WERI-Rb-1 (cell line): ENCODE measurements at places on chromosomes 13 and 19.

GRCh38 chr19:14414926-14415690 lies 4.0 kb downstream of the DDX39A start:
- no peak for DNase-seq

- DNase-seq: no peak
These were observed 60.9 kb upstream of the ATP12A start for GRCh38 chr13:24619282-24619681.

DNA sequence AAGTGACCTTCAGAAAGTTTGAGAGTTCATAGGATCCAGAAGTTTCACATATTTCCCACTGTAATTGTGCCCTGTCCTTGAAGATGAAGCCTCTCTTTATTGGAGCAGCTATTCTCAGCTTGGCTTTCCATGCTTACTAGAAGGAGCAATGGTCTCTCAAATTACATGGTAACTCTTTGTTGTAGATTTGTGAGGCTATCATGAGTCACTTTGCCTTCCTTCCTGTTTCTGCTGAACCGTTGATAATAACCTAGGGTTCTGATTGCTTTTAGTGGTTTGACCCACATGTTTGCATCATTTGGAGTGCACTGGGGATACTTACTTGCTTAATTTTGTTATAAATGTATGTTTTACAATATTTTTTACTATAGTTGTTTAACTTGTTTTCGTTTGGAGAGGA lies 772.9 kb upstream of the SLITRK6 start:
- DNase-seq: no peak

GRCh38 chr13:21152251-21152899 lies 24.0 kb downstream of the SKA3 start:
- DNase-seq: no peak

GRCh38 chr13:84980571-84980970 lies 818.6 kb downstream of the SLITRK6 start:
- no peak for DNase-seq

DNA sequence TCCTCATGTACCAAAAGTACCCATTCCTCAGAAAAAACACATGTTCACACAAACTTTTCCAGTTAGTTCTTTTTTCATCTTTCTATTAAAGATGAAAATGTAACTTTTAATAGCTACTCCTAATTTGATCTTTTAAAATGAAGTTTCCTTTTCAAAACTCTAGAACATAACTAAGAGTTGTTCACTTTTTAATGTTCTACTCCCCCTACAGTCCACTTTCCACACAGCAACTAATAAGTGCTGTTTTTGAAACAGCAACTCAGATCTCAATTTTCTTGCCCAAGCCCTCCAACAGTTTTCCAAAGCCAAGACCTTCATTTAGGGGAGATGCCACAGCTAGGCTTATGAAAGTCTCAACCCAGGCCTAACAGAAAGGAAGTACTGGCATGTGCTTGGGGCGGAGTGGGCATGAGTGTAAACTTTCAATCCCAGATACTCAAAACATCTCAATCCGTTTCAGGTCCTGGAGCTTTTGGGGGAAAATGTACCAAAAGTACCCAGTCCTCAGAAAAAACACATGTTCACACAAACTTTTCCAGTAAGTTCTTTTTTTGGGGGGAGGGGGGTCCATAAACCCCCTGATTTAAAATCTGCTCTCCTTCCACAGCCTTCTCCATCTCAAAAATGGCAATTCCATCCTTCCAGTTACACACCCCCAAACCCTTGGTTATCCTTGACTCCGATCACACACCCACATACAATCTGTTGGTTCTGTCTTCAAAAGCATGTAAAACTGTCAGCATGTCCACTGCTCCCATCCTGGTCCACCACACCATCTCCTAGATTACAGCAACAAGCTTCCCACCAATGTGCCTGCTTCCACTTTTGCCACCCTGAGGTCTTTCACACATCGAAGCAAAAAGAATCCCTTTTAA lies 2.0 kb downstream of the FBL start:
- DNase-seq: no peak

DNA sequence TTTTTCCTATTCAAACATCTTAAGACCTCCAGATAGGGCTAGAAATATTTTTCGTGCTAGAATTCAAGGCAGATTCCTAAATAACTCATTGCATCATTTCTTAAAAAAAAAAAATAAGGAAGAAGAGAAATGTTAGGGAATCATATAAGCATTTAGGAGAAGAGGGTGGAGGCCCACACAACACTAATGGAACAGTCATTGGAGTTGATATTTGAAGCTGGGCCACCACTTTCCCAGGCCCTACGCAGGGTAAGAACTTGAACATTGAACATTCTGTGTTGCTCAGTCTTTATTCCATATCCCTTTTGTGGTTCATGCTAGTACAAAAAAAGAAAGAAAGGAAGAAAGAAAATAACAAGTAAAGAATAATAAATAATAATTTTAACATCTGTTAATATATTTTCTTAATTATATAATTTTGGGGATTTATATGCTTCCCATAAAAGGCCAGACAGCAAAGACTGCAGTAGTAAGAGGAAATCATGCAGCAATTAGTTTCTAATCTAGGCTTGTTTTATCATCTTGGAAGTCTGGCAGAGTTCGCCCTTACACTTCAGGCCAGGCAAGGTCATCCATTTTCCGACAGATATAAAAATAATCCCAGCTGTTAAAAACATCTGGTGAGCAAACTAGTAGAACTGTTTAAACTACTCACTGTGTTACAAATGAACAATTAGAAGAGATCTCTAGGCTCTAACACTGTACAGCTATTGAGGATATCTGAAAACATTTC lies 127.7 kb downstream of the FRY start:
- no peak for DNase-seq

- no peak for DNase-seq
These were observed 6.4 kb downstream of the EGLN2 start for GRCh38 chr19:40805258-40805868.

DNA sequence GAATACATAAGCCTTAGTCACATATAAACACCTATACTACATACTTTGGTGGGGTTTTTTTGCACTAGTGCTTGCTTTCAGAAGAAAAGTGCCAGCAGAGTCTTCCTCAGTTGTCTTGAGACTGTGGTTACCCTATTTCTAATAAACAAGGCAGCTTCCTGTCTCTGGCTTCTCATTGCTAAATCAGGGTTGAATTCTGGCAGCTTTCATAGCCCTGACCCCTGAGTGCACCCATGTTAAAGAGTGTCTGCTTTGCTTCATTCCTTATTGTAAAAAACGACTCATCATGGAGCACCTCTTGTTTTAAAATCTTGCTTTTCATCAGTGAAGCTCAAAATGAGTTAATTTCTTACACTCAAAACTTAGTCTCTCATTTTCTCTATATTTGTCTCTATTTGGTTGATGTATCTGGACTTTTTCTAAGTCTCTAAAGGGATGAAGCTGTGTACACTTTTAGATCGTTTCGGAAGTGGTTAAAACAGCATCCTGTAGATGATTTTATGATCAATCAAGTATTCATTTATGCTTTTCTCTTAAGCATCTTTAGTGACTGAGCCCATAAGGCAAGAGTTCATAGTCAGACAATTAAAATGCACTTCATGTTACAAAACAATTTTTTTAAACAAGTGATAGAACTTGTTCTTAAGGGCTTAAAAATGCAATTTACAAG lies 72.1 kb downstream of the KLF12 start:
- DNase-seq: no peak

GRCh38 chr13:77325371-77325980 lies 1.4 kb downstream of the MYCBP2 start:
- no peak for DNase-seq

GRCh38 chr13:92265408-92265807 lies 867.0 kb downstream of the GPC5 start:
- DNase-seq: no peak

- no peak for DNase-seq
These were observed 11.3 kb upstream of the TNFRSF19 start for GRCh38 chr13:23558675-23559536.

DNA sequence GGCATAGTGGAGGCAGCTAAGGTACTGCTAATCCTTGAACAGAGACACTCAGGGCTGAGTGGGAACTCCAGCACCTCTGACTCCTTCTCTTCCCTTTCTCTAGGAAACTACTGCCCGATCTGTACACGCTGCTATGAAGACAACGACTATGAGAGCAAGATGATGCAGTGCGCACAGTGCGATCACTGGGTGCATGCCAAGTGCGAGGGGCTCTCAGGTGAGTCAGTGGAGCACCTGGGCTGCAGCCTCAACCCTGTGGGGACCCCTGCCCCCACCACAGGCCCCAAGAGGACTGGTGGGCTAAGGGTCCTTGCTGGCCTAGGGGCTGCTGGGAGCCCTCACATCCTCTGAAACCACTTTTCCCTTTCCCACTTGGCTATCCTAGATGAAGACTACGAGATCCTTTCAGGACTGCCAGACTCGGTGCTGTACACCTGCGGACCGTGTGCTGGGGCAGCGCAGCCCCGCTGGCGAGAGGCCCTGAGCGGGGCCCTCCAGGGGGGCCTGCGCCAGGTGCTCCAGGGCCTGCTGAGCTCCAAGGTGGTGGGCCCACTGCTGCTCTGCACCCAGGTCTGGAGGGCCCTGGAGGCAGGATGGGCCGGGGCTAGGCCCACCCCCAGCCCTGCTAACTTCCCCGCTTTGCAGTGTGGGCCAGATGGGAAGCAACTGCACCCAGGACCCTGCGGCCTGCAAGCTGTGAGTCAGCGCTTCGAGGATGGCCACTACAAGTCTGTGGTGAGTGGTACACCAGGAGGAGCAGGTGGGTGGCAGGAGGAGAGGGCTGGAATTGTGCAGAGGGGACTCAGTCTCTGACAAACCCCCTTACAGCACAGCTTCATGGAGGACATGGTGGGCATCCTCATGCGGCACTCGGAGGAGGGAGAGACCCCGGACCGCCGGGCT lies 9.5 kb downstream of the KMT2B start:
- DNase-seq: no peak

- DNase-seq: no peak
These were observed 2.5 kb downstream of the ZNF430 start for GRCh38 chr19:21022996-21023395.

DNA sequence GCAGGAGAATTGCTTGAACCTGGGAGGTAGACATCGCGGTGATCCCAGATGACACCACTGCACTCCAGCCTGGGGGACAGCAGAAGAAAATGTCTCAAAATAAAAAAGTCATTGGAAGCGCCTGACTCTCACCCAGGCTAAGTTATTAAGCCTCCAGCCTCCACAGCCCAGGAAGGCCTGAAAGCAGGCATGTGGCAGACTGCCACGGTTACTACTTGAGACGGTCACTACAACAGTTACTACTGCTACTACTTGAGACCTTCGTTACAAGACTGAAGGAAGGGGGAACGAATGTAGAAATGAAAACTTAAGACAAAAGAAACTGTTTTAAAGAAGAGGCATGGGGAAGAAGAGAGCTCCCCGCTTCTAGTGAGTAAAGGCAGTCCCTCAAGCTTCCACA lies 9.6 kb downstream of the PRR22 start:
- DNase-seq: no peak

- DNase-seq: no peak
These were observed 5.9 kb upstream of the SLC7A10 start for GRCh38 chr19:33231511-33231910.

- DNase-seq: no peak
These were observed 312 bp downstream of the CAPS start for GRCh38 chr19:5914358-5914774.

GRCh38 chr13:101654883-101655282 lies 202.4 kb downstream of the ITGBL1 start:
- no peak for DNase-seq

DNA sequence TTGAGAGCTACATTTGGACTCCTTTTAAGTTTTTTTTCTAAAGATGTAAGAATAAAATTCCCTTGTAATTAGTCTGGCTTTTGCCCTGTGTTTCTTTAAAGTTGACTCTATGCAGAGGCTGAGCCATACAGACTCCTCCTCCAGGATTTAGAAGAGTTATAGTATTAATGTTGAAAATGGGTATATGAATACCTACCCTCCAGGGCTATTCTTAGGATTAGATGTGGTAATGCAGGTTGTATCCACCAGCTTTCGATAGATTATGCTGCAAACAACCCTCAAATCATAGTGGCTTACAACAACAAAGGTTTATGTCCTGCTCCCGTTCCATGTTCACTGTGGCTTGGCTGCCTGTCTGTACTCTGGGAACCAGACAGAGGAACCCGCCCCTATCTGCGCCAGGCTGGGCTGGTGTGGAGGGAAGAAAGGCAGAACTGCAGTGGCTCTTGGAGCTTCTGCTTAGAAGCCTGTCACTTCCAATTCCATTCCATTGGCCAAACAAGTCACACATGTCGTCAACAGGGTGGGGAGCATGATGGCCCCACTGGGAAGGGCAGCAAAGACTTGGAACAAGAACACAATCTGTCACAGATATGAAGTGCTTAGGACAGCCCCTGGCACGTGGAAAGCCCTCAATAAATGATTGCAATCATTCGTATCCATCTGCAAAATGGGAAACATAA lies 290.8 kb downstream of the FOXO1 start:
- DNase-seq: no peak

DNA sequence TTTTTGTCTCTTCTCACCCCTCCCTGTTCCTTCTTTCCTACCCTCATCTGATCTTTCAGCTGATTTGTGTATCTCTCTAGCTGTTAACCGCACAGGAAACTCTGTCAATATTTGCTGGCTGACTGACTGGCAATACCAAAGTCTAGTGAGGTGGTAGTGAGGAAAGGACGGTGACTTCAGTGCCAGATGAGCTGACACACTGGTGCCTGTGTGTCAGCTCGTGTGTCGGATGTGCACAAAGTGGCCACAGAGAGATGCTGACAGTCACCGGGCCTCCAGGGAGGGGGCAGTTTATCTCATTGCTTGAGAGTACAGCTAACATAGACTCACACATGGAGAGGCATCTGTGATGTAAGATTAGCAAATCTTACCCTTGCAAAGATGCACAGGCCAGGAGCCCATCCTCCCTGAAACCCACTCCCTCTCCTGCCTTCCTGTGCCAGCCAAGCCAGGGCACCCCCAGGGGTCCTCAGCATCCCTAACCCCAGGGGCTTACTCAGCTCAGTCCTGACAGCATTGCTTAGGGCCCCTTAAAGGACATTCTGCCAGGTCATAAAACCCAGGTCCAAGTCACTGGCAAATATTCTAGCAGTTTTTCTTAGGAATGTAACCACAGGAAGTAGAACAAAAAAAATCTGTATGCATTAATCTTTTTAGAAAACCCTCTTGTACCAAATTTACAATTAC lies 80.2 kb downstream of the SHISA2 start:
- DNase-seq: no peak

- DNase-seq: no peak
These were observed 14.4 kb downstream of the HAUS8 start for GRCh38 chr19:17060802-17061201.

DNA sequence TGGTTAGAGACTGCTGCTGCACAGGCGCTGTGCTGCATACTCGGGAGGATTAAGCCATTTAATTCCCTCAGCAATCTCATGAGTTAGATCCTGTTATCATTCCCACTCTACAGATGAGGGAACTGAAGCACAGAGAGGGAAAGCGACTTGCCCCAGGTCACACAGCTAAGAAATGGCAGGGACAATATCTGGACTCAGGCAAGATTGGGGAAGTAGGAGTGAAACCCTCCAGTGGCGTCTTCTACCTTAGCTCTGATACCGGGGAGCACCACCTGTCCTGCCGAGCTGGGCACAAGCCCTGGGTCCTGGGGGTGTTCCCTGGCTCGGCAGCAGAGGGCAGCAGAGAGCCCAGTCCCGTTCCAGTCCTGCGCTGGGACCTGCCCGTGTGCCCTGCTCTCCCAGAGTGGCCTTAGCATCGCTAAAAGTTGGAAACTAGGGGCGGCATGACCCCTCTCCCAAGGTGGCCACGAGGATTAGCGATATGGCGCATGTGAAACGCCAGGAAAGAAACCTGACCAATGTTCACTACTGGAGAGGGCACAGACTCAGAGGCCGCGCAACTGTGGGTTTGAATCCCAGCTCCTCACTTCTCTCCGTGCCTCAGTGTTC lies 20.5 kb downstream of the CYTH2 start:
- DNase-seq: peak; percentile 78
